ENCODE measurements at places on chromosomes 6 and 20.
A peak's percentile ranks its signal among the peaks of the same experiment; 100 is the strongest.

DNA sequence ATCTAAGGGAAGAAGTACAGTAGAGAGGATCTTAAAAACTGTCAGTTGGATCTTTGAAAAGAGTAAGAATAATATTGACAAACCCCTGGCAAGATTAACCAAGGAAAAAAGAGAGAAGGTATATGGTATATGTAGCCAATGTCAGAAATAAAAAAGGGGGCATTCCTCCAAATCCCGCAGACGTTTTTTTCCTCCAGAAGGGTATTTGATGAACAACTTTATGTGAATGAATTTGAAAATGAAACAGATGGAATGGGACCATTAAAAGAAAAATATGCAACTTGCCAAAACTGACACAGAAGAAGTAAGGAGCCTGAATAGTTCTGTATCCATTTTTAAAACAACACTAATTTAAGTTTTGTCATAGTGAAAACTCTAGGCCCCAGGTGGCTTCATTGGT, 35.7 kb downstream of the GFRA4 start:
- no peak for DNase-seq

GRCh38 chr20:31927627-31928159, 24.2 kb downstream of the PDRG1 start:
- DNase-seq = no peak

- no peak for DNase-seq
Measured at GRCh38 chr20:9412309-9412708, 102.1 kb upstream of the LAMP5 start.

- no peak for DNase-seq
Measured at GRCh38 chr6:118876198-118876597, 17.8 kb upstream of the ASF1A start.

GRCh38 chr6:157273756-157274470, 49.4 kb downstream of the TMEM242 start:
- peak; percentile 92 for DNase-seq

GRCh38 chr6:150491131-150491810, 108.4 kb upstream of the PLEKHG1 start:
- no peak for DNase-seq

GRCh38 chr20:17868151-17868550, 100.4 kb downstream of the SNX5 start:
- DNase-seq = no peak

- DNase-seq = no peak
Measured at GRCh38 chr6:2103765-2104523, 141.5 kb downstream of the GMDS start.
